GM23248 (cell line): ENCODE measurements at places on chromosomes 2 and 18. TPM values are rescaled to one million over a fixed set of nuclear protein-coding genes. Genes with fewer than 3 reads are reported as not detected.
A peak's percentile ranks its signal among the peaks of the same experiment; 100 is the strongest.

The ZFAND2B gene
- total RNA-seq: 39.3 and 42.4 TPM in 2 replicates

The FRZB gene
- 0.32 TPM in 1 of 2 replicates, not detected in the other for total RNA-seq

- no peaks in the 10 kb centered on the region for H3K27me3 ChIP-seq
- no peaks in the 10 kb centered on the region for H3K36me3 ChIP-seq
- peaks cover 45% of the 10 kb centered on the region for H3K4me1 ChIP-seq
- H3K4me3 ChIP-seq: peak overlapping the region; percentile 54
These were observed 24.9 kb upstream of the BZW1 start for GRCh38 chr2:200786826-200787225.

GRCh38 chr18:75170022-75170789 lies 38.7 kb downstream of the PTGR3 start:
- H3K27me3 ChIP-seq: peaks cover 9% of the 10 kb centered on the region; the same call in 1 of the 2 replicates
- H3K27ac ChIP-seq: no peak overlapping the region
- no peak overlapping the region for H3K4me3 ChIP-seq
- H3K36me3 ChIP-seq: no peaks in the 10 kb centered on the region
- no peaks in the 10 kb centered on the region; the same call in 1 of the 2 replicates for H3K4me1 ChIP-seq

- no peaks in the 10 kb centered on the region for H3K36me3 ChIP-seq
- no peak overlapping the region for H3K27ac ChIP-seq
- H3K27me3 ChIP-seq: no peaks in the 10 kb centered on the region
These were observed 292.5 kb upstream of the TRIB2 start for GRCh38 chr2:12424219-12424618.

- peaks cover 55% of the 10 kb centered on the region for H3K4me1 ChIP-seq
- 0 out of 2 replicates have a peak overlapping the region, but pooled peaks have one; percentile 38 for H3K27ac ChIP-seq
- H3K36me3 ChIP-seq: peaks cover 22% of the 10 kb centered on the region
- no peaks in the 10 kb centered on the region for H3K27me3 ChIP-seq
These were observed 51.4 kb upstream of the EML6 start for GRCh38 chr2:54671875-54672589.

DNA sequence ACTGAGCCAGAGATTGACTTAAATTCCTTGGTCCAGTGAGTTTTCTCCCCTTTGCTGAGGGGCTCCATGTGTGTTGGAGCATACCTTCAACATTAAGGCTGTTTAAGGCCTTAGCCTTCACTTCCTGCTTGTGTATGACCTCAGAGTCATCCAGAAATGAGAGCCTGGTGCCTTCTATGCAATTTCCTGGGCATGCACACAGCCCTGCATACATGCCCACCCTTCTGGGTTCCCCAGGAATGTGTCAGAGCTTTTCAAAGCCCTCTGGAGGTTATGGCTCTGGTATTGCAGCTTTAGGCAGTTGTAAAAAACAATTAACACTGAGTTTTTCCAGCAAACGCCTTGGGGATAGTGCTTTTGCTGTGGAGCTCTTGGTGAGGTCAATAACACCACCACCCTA lies 16.7 kb downstream of the IL1R1 start:
- peaks cover 75% of the 10 kb centered on the region for H3K36me3 ChIP-seq
- H3K27me3 ChIP-seq: no peaks in the 10 kb centered on the region
- peak overlapping the region; percentile 45 for H3K27ac ChIP-seq

DNA sequence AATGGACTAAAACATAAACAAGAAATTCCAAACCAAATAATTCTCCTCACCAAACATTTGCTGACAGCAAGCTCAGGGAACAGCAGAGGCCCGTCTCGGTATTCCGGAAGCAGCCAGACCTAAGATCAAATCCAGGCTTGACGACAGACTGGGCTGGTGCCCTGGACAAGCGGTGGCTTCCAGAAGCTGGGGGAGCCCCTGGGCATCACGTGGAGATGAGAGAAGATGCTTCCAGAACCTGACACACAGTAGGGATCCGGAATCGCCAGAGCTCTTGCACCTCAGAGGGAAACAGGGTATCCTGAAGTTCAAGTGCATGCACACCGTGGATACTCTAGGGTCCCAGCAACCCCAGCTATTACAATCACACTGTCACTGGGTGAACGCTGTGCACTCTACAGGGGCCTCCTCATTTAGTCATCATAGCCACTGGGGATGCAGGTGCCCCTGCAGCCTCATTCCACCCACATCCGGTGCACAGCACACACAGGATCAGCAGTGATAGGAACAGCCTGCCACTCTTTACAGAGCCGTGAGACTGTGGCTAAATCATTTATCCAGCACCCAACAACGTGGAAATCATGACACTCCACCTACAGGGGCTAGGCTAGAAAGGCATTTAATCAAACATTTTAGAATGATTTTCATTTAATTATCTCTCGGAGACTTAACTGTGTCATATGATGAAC lies 102.6 kb downstream of the HDAC4 start:
- H3K4me1 ChIP-seq: 0 out of 2 replicates have a peak, but pooled peaks cover 9% of the 10 kb centered on the region
- no peaks in the 10 kb centered on the region for H3K36me3 ChIP-seq
- no peak overlapping the region for H3K4me3 ChIP-seq
- no peak overlapping the region for H3K27ac ChIP-seq
- peak; percentile 48 for DNase-seq

- H3K4me1 ChIP-seq: peaks cover 19% of the 10 kb centered on the region
- H3K36me3 ChIP-seq: no peaks in the 10 kb centered on the region
- DNase-seq: peak; percentile 75
- H3K27ac ChIP-seq: no peak overlapping the region
- H3K4me3 ChIP-seq: no peak overlapping the region
These were observed 103.6 kb upstream of the WDR75 start for GRCh38 chr2:189337656-189338055.

DNA sequence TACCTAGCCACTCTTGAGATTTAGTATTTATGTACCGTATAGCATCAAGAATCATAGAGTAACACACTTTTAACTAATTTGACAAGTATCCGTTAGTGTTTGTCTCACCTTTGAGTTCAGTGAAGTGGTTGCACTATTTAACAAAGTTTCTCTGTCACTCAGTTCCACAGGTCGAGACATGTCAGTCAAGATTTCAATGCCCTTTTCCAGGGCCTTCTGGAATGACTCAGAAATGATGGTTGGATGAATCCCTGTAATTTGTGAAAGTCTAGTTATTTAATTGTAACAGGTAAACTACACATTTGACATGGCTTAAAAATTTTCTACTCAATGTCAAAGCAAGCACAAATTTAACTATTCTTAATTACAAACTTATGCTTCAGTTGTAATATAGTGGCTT lies 9.7 kb downstream of the CCT4 start:
- H3K4me1 ChIP-seq: no peaks in the 10 kb centered on the region
- H3K4me3 ChIP-seq: no peak overlapping the region
- no peak overlapping the region for H3K27ac ChIP-seq
- no peak for DNase-seq
- peaks cover 95% of the 10 kb centered on the region for H3K36me3 ChIP-seq
- H3K27me3 ChIP-seq: no peaks in the 10 kb centered on the region

DNA sequence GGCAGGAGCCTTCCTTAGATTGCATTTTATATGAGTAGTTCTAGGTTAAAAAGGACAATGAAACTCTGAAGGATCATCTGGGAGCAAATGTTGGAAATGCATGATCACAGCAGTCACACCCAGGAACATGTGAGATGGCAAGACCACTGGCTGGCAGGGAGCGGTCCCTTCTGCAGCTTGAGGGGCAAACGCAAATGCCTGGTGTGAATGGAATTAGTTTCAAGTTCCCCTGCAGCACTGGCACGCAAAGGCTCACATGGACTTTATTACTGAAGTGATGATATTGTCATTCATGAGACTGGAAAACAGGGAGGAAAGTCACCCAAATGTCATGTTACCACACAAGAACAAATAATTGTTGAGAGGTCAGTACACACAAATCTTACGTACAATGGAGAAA lies 223.3 kb downstream of the FBXO15 start:
- no peak overlapping the region for H3K27ac ChIP-seq
- H3K4me1 ChIP-seq: no peaks in the 10 kb centered on the region
- peak; percentile 3 for DNase-seq
- no peak overlapping the region for H3K4me3 ChIP-seq
- no peaks in the 10 kb centered on the region; the same call in none of the 2 replicates for H3K27me3 ChIP-seq

GRCh38 chr2:33197198-33197938 lies 250.6 kb downstream of the LTBP1 start:
- peaks cover 11% of the 10 kb centered on the region; the same call in 1 of the 2 replicates for H3K36me3 ChIP-seq
- no peak for DNase-seq
- H3K27me3 ChIP-seq: no peaks in the 10 kb centered on the region
